KG1 (cell line): ENCODE measurements at places on chromosomes 13 and 19.

- no peak for DNase-seq
These were observed 589.9 kb downstream of the GPC5 start for GRCh38 chr13:91988331-91988730.

GRCh38 chr13:74325106-74325505 is 190.9 kb upstream of the KLF12 start:
- no peak for DNase-seq

DNA sequence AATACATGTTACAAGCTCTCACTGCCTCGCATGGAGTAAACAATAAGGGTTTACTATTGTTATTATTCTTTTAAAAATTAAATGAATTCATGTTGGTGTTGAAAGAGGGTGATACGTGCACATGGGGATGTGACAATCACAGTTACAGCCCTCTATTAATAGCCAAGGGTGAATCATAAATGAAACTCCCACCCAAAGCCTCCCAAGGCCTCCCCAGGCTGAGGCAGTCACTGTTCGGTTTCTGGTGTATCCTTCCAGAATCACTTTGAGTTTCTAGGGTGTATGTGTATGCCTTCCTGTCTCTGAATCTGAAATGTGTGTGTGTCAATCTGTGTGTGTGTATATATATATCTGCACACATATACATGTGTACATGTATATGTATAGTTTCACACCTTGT is 73.4 kb downstream of the AKAP11 start:
- DNase-seq: no peak

DNA sequence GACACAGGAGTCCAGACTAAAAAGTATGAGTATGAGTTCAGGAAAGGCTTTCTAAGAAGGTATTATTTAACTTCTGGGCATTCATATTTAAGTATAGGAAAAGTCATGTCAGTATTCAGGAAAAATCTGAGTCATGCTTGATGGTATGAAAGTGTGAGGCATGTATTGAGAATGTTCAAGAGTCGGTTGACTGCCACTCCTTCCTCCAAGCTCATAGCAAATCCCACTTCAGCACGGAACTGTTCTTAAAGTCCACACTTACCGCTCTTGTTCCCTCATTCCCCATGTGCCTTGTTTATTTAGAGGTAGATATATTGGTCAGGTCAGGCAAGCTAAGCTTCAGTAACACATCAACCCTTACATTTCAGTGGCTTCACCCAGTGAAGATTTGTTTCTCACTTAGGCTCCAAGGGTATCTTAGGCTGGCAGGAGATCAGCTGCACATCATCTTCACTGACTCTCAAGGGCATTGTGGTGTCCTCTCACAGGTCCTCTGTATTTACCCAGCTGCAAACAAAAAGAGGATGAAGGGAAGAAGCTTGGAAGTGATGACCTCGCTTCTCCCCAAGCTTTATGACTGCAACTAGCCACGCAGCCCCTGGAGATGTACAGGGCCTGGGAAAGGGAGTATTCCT is 1189.2 kb downstream of the EFNB2 start:
- no peak for DNase-seq

DNA sequence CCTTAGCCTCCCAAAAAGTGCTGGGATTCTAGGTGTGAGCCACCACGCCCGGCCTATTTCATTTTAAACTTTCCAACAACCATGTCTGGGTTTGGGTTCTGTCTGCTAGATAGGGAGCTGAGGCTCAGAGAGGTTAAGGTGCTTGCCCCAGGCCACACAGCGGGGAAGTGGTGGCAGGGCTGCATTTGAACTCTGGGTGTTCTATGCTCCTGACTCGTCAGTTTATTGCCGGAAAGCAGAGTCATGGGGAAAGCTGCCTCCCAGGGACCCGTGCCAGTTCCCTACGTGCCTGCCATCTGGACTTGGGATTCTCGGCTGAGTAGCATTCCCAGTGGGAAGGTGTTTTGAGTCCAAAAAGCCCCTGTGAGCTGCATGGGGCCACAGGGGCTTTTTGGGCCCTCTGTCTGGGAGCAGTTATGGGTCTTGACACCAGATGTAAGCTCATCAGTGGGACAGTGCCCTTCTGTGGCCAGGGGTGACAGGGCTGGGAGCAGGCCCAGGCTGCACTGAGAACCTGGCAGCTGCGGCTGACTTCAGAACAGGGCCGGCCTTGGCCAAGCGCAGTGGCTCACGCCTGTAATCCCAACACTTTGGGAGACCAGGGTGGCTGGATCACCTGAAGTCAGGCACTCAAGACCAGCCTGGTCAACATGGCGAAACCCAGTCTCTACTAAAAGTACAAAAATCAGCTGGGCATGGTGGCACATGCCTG is 10.9 kb downstream of the RFX1 start:
- no peak for DNase-seq

GRCh38 chr13:77507931-77508776 is 27.4 kb upstream of the SCEL start:
- no peak for DNase-seq

DNA sequence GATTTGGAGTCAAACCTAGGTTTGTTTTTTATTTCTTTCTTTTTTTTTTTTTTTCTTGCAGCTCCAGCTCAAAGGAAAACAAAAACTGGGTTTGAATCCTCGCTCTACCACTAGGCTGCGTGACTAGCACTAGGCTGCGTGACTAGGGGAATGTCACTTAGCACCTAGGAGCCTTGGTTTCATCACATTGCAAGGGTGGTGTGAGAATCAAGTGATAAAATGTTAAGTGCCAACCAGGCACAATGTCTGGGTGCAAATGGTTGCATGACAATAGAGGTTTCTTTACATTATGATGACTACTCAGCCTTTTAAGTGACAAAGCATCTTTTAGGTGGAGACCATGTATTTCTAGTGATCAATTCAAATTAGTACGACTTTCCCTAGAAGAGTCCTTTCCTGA is 27.9 kb downstream of the RCBTB2 start:
- DNase-seq: no peak
